Fibroblast of skin of left biceps (primary cell): ENCODE measurements at places on chromosomes 7 and 10.
A peak's percentile ranks its signal among the peaks of the same experiment; 100 is the strongest.

DNA sequence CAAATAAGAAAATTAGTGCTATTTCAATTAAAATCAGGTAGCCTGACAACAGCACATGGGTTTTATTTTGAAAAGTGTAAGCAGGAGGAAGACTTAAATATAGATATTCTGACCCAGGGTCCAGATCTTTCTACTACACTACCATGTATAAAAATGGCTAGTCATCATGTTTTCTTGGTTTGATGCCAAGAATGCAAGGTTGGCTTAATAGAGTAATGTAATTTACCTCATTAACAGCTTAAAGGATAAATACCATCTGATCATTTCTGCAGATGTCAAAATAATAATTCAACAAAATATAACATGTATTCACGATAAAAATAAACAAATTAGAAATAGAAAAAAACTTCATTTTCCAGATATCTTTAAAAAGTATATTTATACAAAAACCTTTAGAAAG lies 39.4 kb downstream of the FRMD4A start:
- DNase-seq = no peak

GRCh38 chr10:15585303-15585715 lies 134.4 kb downstream of the ITGA8 start:
- no peak for DNase-seq

- no peak for DNase-seq
Measured at GRCh38 chr7:110790992-110791391, 299.9 kb upstream of the LRRN3 start.

DNA sequence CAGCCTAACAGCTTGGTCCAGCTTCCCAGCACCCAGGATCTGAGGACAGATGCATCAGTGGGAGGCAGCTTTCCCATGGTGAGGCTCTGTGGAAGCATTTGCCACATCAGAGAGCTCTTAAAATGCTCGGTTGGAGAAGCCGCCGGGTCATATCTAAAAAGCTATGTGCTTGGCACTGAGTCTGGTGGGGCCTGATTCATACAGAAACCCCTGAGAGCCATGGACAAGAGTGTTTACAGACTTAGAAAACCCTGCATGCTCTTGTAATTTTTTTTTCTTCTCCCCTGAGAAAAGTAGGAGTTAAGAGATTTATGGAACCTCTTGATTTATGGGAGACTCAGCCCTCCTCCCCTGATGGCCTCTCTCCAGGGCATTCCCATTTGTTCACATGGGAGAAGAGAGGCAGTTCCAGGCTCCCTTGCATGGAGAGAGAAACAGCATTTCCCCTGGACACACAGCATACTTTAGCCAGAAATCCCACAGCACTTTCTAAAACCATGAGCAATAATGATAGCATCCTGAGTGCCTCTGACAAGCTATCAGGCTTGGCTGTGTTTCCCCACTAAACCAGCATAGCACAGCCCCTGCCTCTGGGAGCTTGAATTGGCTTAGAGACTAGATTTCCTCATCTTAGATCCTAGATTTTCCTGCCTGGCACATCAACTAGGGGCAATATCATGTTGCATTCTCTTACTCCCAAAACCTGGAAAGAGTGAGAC lies 322.1 kb upstream of the AUTS2 start:
- peak; percentile 95 for DNase-seq

- DNase-seq = no peak
Measured at GRCh38 chr10:71299071-71299785, 19.8 kb upstream of the SLC29A3 start.

DNA sequence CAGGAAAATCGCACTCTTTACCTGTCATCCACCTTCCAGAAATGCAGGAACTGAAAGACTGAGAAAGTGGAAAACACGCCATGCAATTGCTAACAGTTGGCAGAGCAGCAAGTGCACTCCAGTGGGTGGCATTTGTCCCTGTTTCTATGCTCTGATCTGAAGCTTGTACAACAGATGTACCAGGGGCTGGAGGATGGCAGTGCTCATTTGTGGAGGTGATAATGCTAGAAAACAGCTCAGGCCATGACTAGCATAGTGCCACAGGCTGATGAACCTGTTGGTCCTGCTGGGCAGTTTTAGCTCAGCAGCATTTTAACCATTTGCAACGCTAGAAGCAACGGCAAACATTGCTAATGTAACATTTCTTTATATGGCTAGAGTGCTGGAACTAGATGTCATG lies 199.9 kb upstream of the NRP1 start:
- no peak for DNase-seq

- DNase-seq = no peak
Measured at GRCh38 chr7:95421000-95421846, 13.6 kb downstream of the PON2 start.

DNA sequence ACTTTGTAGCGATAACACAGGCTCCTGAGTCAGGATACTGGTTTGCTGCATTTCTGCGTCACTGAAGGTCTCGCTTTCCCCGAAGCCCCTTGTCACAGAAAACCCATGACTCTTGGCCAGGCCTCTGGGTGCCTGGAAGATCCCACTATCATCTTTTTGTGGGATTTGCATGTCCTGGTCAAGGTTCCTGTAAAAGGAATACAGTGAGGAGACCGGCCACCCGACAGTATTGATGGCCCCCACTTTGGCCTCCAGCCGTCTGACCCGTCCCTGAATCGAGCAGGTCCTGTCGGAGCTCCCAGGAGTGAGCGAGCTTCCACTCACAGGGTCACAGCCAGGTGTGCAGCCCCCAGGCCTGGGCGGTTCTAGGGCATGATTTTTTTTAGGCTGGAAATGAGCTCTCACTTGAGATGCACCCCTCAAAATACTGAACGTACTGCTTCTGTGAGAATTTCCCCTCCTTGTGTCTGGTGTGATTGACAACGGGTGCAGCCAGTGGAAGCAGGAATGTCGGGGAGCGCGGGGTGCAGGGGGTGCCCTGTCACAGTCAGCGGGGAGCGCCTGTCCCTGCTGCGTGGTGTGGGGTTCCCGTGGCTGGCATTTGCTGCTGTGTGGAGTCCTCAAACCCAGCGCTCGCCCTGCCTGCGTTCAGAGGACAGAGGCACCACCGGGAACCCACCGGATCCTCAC lies 75.8 kb downstream of the DNAJB6 start:
- no peak for DNase-seq

DNA sequence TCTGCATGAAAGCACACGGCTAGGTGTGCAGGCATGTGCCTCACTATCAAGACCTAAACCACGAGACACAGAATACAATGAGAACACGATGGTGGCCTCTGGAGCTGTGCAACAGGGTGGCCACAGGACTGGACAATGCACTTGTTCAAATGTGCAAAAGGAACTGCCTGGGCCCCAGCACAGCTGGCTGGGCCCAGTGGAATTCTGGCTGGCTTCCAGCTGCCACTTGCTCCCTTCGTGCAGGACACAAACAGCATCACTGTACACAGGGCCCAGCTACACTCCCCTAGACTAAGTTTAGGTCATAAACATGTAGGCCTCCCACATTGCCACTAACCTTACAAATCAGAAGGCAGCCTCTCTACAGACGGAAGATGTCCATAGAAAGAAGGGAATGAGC lies 23.4 kb downstream of the DOCK4 start:
- no peak for DNase-seq

- DNase-seq = no peak
Measured at GRCh38 chr10:6600224-6600987, 20.3 kb upstream of the PRKCQ start.

DNA sequence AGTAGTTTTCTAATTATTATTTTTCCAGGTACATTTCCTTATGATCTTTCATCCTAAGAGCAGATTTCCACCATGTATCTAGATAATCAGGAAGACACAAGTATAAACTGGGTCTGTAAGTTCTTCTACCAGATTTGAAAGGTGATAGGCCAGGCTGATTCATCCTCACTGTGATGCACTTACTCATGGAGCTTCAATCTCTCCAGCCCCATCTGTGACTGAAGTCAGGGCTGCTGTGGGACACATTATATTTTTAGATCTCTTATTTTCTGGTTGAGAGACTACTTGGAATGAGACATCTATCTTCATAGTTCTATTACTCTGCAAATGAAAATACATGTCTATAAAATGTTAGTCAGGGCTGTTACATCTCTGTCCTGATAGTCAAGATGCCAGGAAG lies 85.5 kb upstream of the SLC25A13 start:
- no peak for DNase-seq
